Occipital lobe (tissue), 3 donors: ENCODE measurements at places on chromosomes 6 and 20.

- DNase-seq = no peak
These were observed 81.5 kb downstream of the RREB1 start for GRCh38 chr6:7189101-7189758.

GRCh38 chr6:159594106-159594749 is 98.8 kb downstream of the SOD2 start:
- no peak for DNase-seq

- DNase-seq = no peak
These were observed 2.1 kb downstream of the HIVEP1 start for GRCh38 chr6:12014027-12014872.

DNA sequence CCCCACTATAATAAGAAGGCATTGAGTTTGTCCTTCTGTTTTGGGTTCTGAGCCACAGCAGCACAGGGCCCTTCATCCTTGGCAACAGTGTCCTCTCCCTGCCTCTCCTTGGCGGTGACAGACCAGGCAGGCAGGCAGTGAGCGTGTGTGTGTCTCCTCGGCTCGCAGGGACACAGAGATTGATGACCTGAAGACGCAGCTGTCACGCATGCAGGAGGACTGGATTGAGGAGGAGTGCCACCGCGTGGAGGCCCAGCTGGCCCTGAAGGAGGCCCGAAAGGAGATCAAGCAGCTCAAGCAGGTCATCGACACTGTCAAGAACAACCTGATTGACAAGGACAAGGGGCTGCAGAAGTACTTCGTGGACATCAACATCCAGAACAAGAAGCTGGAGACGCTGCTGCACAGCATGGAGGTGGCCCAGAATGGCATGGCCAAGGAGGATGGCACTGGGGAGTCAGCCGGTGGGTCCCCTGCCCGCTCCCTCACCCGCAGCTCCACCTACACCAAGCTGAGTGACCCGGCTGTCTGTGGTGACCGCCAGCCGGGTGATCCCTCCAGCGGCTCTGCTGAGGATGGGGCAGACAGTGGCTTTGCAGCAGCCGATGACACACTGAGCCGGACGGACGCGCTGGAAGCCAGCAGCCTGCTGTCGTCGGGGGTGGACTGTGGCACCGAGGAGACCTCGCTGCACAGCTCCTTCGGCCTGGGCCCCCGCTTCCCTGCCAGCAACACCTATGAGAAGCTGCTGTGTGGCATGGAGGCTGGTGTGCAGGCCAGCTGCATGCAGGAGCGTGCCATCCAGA is 24.0 kb downstream of the SDCBP2 start:
- peak; percentile 14 for DNase-seq

DNA sequence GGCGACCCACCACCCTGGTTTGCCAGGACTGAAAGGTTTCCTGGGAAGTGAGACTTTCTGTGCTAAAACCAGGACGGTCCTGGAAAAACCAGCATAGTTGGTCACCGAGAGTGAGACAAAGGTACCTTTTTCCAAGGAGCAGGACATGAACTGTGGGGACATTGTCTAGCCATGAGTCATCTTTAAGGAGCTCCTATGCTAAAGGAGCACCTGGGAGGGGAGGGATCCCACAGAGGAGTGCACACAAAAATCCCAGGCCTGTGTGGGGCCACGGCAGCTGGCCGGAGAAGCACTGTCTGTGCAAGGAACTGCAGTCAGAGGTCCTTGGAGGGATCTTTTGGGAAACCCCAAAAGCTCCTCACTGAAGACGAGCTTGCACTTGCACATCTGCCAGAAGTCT is 109.1 kb upstream of the PLEKHG1 start:
- no peak for DNase-seq

GRCh38 chr6:127198549-127198948 is 68.1 kb upstream of the RNF146 start:
- DNase-seq = no peak

GRCh38 chr20:23248461-23248882 is 102.1 kb upstream of the NXT1 start:
- no peak for DNase-seq

- no peak for DNase-seq
These were observed 143.7 kb downstream of the MOXD1 start for GRCh38 chr6:132257561-132257960.

DNA sequence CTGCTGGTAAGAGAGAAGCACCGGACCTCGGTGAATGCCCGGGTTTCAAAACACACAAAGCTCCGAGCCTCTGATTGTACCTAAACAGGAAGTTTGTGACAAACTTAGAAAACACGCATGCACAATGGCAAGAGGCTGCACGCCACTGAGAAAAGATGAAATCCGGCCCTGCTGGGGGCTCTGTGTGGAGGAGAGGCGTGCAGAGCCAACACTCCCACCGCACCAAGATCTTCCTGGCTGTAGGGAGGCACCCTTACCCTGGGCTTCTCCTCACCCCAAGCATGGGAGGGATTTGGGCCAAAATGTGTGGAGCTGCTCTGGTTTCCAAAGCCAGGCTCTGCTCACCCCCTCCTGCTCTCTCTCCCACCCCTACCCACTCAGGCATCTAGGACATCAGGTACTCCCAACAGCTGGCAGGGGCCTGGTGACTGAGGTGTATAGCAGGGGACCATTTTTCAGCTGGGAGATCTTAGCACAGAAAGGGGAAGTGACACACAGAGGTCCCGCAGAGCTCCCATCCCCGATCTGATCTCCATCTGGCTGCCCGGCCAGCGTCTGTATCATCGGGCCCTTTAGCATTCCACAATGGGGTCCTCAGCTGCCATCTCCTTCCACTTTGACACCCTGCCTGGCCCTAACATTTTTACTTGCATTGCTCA is 84.2 kb downstream of the TRERF1 start:
- no peak for DNase-seq

GRCh38 chr6:138428944-138429598 is 25.0 kb downstream of the HEBP2 start:
- no peak for DNase-seq

DNA sequence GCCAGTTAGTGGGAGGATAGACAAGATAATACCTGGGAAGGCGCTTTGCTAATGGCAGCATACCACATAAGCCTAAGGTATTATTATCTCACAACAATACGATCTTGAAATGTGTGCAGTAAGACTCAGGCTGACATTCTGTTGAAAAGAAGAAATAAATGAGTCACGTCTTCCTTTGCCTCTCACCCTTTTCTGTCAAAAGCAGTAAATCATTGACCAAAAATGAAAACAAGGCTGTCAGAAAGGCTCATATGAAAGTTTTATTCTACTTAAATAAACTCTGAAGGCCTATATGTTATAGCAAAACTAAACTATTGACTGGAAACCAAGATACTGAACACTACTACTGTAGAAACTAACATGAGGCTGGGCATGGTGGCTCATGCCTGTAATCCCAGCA is 43.1 kb upstream of the IL20RA start:
- DNase-seq = no peak

GRCh38 chr6:144181639-144182038 is 31.3 kb downstream of the STX11 start:
- no peak for DNase-seq

- DNase-seq = no peak
These were observed 2.3 kb downstream of the BMP6 start for GRCh38 chr6:7727946-7728854.

- DNase-seq = no peak
These were observed at the start of gene CD93 for GRCh38 chr20:23086056-23086566. Gene CD93, minus strand, starts transcription at chr20:23086324. Its CDS starts 132 bp downstream, at chr20:23086192.

- DNase-seq = no peak
These were observed 154.1 kb downstream of the MTFR2 start for GRCh38 chr6:136095986-136096385.

DNA sequence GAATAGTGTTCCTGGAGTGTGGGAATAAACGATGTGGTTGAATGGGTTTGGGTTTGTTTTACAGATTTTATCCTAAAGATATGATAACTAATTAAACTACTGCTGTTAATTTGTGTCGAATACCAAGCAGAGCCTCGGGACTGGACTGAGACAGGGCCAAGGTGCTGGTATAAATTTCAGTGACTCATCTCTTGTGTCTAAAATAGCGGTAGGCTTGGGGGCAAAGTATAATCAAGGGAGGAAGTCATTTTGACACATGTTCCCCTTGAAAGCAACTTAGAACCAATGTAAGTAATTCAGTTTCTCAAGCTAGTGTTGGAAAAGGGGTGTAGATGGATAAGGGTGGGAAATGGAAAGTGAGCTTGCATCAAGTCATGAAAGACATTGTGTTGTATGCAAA is 108.4 kb downstream of the PLCB4 start:
- DNase-seq = no peak

DNA sequence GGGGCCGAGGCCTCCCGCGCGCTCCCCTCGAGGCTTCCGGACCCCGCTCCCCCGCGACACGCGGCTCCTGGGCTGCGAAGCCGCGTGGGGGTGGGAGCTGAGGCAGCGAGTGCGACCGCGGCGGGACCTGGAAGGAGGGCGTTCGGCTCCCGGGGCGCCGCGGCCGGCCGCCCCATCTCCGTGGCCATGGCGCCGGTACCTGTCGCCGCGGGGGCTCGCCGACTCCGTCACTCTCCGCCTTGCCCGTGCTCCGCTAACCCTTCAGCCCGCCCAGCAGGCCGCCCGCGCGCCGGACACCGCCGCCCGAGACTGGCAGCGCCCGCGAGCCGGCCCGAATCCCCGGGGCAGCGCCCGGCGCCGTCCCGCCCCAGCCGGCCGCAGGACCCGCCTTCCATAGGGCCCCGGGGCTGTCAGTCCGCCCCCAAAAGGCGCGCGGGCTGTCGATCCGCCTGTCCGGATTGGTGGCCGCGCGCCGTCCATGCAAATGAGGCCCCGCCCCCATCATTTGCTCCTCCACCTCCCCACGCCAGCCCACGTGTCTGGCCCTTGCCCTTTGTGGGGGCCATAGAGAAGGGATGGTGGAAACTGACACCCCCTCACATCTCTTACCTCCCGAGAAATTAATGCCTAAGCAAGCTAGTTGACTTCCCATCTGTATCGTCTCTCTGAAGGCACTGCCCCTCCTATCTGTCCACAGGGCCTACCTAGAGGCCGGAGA is at the start of gene FKBP5:
FKBP5 (minus strand) TSS at position 311 of the 718 bp plus-strand sequence. CDS start 46,091 bp downstream, outside the sequence.
- DNase-seq = peak; percentile 89

- DNase-seq = no peak
These were observed 166.7 kb downstream of the SCML4 start for GRCh38 chr6:107657373-107657754.

- no peak for DNase-seq
These were observed 65.4 kb downstream of the GPR6 start for GRCh38 chr6:110043366-110043994.

DNA sequence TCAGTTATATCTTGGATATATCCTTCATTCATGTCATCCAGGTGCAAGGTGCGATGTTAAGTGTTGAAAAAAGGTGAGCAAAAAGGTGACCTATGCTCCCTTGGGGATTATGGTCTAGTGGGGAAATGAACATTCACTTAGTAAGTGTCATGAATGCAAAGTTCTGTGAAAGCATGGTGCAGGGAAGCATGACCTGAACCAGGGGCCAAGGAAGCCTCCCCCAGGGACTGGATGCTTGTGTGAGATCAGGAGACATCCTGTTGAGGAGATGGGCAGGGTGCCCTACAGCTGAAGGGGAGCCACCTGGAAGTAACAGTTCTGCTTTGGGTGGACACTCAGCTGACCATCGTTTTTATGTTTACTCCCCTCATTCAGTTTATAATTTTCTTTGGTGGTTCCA is 179.5 kb downstream of the SYNDIG1 start:
- no peak for DNase-seq

DNA sequence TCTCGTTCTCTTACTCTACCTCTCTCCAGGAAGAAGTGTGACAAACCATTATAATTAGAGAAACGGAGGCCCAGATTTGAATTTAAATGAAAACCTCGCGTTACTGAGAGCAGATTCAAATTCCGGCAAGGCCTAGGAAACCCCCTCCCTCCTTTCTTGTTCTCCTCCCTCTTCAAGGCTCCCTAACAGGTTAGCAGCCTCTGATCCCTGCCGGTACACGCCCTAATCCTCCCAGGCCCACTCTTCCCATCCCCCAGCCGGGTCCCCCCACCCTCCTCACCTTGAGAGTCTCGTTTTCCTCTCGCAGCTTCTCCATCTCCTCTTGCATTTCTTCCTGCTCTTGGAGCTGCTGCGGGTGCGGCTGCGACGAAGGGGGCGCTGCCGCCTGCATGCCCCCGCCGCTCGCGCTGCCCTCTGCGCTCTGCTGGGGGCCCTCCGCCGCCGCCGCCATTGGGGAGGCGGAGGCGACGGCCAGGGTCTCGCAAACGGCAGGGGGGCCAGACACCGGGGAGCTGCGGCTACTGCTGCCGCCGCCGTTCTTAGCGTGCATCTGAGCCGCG is 3.8 kb downstream of the MTCL3 start:
- DNase-seq = peak; percentile 59

- DNase-seq = no peak
These were observed 518.8 kb downstream of the GRIK2 start for GRCh38 chr6:101912311-101912710.
